ENCODE measurements at places on chromosomes 13 and 19. TPM values are rescaled to one million over a fixed set of nuclear protein-coding genes. Genes with fewer than 3 reads are reported as not detected.

CGB5 gene
- not detected for total RNA-seq

NMRK2 gene
- total RNA-seq, result 0.69 TPM

DNA sequence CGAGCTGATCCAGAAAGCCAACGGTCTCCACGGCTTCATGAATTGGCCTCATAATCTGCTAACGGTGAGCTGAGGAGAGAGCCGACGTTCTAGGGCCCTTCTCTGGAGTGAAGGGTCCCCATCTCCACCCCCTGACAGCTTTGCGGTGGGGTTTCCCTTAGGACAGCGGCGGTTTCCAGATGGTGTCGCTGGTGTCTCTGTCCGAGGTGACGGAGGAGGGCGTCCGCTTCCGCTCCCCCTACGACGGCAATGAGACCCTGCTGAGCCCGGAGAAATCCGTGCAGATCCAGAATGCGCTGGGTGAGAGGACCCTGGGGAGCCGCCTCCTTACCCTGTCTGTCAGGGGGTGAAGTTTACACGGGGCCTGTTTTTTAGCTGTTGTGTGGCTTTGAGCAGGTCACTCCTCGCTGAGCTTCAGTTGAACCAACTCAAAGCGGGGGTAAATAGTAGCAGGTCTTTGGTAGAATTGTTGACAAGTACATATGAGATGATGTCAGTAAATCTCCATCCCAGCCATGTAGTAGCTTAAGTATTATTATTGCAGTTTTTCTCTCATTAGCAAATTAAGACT, 801 bp downstream of the QTRT1 start:
- H3K27me3 ChIP-seq, result no peaks in the 10 kb centered on the region
- H3K36me3 ChIP-seq, result no peaks in the 10 kb centered on the region
- H3K27ac ChIP-seq, result no peak overlapping the region
- H3K4me3 ChIP-seq, result peak overlapping the region; percentile 80

DNA sequence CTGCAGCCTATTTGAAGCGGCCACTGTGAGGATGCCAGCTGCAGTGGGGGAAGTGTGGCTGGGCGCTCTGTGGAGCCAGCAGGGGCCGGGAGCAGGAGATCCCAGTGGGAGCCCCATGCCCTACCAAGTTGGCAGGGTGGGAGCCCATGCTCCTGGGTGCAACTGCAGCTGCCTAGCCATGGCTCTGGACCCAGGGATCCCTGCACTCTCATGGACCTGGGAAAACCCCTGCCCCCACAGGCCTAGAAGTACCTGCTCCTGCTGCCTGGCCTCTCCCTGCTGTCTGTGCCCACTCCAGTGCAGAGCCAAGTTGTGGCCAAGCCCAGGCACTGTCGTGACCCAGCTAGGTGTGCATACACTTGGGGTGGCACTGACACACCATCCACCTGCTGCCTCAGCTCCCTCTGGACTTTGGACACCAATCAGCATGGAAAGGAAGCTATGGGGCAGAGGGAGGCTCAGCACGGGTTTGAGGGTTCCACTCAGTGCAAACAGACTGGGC, 20.9 kb downstream of the LIG4 start:
- no peaks in the 10 kb centered on the region for H3K4me1 ChIP-seq
- no peak overlapping the region for H3K27ac ChIP-seq
- no peak for DNase-seq
- no peaks in the 10 kb centered on the region for H3K27me3 ChIP-seq

FUT2 gene
- total RNA-seq, result 5.8 TPM

DNA sequence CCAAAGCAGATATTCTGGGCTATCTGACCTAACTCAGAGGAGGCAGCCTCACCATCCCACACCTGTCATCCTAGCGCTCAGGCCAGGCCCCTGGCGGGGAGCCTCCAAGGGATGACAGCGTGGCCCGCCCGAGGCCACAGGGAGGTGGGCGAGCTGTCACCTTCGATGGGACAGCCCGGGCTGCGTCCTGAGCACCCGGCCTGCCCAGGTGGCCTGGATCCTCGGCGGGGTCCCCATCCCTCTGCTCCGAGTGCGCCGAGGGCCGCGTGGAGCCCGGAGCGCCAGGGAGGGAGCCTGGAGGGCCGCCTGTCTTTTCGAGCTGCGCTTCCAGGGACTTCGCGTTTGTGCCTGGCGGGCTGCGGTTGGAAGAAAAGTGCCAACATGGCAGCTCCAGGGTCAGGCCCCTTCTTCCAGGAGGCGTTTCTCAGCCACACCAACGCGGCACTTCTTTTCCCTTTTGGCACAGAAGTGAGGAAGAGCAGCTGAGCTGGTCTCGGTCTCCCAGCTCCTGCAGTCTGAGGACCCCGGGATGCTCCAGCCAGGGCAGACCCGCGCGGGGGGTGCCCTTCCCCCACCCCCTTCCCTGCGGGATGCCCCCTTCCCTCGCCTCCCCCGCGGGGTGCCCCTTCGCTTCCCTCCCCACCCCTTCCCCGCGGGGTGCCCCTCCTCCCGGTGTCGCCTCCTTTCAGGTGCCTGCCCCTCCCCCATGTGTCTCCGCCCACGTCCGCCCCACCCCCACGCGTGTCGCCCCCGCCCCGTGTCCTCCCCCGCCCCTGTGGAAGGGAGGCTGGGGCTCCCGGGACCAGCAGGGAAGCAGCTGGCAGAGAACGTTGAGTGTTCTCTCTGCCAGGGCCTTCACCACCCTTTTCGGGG, 42.3 kb downstream of the GJA3 start:
- peak overlapping the region; percentile 72 for H3K4me3 ChIP-seq
- H3K36me3 ChIP-seq, result no peaks in the 10 kb centered on the region
- H3K27me3 ChIP-seq, result no peaks in the 10 kb centered on the region
- no peaks in the 10 kb centered on the region for H3K4me1 ChIP-seq
- peak overlapping the region; percentile 87 for H3K27ac ChIP-seq

DNA sequence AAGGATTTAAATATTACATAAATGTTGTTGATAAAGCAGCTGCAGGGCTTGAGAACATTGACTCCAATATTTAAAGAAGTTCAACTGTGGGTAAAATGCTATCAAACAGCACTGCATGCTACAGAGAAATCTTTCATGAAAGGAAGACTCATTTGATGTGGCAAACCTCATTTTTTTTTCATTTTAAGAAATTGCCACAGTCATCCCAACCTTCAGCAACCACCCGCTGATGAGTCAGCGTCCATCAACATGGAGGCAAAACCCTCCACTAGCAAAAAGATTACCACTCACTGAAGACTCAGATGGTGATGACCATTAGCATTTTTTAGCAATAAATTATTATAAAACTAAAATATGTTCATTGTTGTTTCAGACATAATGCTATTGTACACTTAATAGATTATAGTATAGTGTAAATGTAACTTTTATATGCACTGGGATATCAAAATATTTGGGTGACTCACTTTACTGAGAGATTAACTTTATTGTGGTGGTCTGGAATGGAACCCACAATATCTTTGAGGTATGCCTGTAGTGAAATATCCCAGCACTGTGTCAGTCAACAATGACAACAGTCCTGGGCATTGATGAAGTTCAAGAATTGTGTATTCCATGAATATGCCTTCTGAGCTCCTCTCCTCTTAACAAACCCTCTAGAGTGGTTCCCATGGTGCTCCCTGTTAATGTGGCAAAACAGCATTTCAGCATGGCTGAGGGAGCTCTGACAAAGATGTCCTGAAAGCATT, 52.4 kb upstream of the SOX21 start:
- no peak overlapping the region for H3K4me3 ChIP-seq
- no peak overlapping the region for H3K27ac ChIP-seq
- no peak for DNase-seq
- H3K36me3 ChIP-seq, result no peaks in the 10 kb centered on the region

- no peaks in the 10 kb centered on the region for H3K4me1 ChIP-seq
- no peak overlapping the region for H3K27ac ChIP-seq
- H3K27me3 ChIP-seq, result no peaks in the 10 kb centered on the region
Measured at GRCh38 chr13:34207334-34207733, 389.4 kb downstream of the RFC3 start.

DNA sequence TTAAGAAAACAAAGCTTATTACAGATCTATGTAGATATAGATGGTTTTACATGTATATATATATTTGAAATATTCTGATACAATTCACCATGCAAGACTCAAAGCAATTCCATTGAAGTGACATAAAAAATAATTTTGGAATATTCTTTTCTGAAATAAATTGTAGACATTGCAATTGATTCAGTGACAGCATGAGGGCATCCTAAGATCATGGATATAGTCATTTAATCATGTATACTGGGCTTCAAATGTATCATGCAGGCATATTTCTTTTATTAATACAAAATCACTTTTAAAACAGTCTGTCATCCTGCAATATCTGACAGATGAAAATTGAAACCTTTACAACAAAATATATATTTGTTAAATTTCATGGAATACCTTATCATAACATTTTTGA, 286.7 kb upstream of the SLITRK6 start:
- no peaks in the 10 kb centered on the region for H3K4me1 ChIP-seq
- H3K36me3 ChIP-seq, result no peaks in the 10 kb centered on the region
- H3K4me3 ChIP-seq, result no peak overlapping the region
- H3K27ac ChIP-seq, result no peak overlapping the region
- no peak for DNase-seq
- no peaks in the 10 kb centered on the region for H3K27me3 ChIP-seq

DNA sequence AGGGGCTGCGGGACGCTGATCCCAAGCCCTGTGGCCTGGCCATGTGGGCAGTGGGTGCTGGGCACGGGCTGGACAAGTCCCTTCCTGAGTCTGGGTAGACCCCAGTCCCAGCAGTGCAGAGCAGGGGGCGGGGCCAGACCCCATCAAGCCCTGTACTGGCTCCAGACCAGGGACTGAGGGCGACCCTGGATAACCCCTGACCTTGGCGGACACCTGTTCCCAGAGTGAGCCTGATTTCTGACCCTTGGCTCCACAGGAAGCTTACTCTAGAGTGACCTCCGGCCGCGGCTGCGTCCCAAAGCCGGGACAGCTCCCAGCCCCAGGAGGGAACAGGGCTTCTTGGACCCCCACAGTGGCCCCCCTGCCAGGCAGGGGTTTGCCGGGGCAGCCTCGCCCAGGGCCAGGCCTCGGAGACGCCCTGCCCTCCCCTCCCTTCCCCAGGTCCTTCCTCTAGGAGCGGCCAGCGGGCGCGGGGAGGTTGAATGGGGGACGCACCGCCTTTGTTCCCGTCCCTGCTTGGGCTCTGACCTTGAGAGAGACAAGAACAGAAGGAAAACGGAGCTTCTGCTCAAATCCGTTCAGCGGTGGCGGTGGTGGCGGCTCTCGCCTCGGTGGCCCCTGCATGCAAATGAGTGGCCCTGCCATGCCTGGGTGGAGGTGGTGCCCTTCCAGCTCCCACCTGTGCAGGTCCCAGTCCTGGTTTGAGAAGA, 2.3 kb upstream of the EFNA2 start:
- no peaks in the 10 kb centered on the region for H3K36me3 ChIP-seq
- no peak overlapping the region for H3K4me3 ChIP-seq
- H3K27me3 ChIP-seq, result no peaks in the 10 kb centered on the region
- no peak overlapping the region for H3K27ac ChIP-seq
- no peaks in the 10 kb centered on the region for H3K4me1 ChIP-seq

DNA sequence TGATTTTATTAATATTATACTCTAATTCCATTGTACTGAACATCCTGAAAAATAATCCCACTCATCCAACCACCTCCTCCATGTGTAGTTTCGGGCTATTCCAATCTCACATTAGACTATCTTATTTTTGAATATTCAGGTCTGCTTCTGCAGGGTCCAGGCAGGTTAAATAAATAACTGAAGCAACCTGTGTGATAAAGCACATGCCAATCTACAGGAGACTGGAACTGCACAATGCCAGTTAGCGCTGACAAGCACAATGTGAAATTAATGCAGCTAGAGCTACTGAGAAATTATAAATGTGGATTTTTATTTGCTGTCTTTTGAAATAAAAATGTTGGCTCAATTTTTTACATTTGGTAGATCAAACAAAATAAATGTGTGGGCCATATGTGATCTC, 540.1 kb upstream of the ATXN8OS start:
- H3K36me3 ChIP-seq, result no peaks in the 10 kb centered on the region
- H3K4me1 ChIP-seq, result peaks cover 4% of the 10 kb centered on the region
- no peak overlapping the region for H3K27ac ChIP-seq
- no peaks in the 10 kb centered on the region for H3K27me3 ChIP-seq

C13orf42 gene
- total RNA-seq, result not detected

DNA sequence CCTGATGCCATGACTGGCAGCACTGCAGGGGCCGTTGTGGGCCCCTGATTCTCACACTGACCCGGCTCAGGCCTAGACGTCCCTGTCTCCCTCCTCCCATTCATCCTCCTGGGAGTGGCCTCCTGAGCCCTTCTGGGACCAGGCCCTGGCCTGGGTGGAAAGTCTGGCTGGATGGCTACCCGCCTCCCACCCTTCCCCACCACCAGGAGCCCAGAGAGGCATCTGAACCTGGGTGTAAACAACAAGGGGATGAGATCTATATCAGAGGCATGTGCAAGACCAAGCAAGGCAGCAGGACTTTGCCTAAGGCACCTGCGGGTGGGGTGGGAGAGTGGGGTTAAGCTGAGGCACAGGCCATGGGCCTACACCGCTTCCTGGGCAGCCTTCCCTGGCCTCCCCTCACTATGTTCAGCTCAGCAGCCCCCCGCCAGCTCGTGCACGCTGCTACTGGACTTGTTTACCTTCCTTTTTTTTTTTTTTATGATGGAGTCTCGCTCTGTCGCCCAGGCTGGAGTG, 22.0 kb upstream of the ASPDH start:
- no peaks in the 10 kb centered on the region for H3K27me3 ChIP-seq
- H3K4me3 ChIP-seq, result no peak overlapping the region
- H3K36me3 ChIP-seq, result no peaks in the 10 kb centered on the region
- peak; percentile 43 for DNase-seq
- no peaks in the 10 kb centered on the region for H3K4me1 ChIP-seq
- H3K27ac ChIP-seq, result no peak overlapping the region

GRCh38 chr13:44198826-44199225, 174.8 kb upstream of the SERP2 start:
- H3K4me3 ChIP-seq, result no peak overlapping the region
- no peak overlapping the region for H3K27ac ChIP-seq
- no peak for DNase-seq
- H3K36me3 ChIP-seq, result no peaks in the 10 kb centered on the region
- no peaks in the 10 kb centered on the region for H3K4me1 ChIP-seq

DNA sequence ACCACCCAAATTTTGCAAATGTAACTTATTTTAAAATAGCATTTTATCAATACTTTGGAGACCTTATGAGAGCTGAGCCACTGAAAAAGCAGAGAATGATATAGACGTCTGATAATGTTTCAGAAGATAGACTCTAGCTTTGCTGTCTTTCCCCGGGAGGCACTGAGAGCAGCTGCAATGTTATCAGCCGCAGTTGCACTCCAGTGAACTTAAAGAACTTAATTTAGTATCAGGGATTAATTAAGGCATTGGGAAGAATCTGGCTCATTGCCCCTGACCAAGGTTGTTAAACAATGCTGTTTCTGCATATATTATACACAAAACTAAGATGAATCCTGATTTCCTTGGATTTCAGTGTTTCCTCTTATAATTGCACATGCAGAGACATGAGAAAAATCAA, 75.7 kb upstream of the SGCG start:
- no peak overlapping the region for H3K4me3 ChIP-seq
- H3K27me3 ChIP-seq, result no peaks in the 10 kb centered on the region
- H3K4me1 ChIP-seq, result no peaks in the 10 kb centered on the region
- H3K27ac ChIP-seq, result no peak overlapping the region

IFNL1 gene
- total RNA-seq, result not detected

GRCh38 chr19:29401712-29402421, 123.9 kb upstream of the VSTM2B start:
- H3K36me3 ChIP-seq, result no peaks in the 10 kb centered on the region
- DNase-seq, result no peak
- H3K4me1 ChIP-seq, result no peaks in the 10 kb centered on the region
- no peak overlapping the region for H3K27ac ChIP-seq
- no peaks in the 10 kb centered on the region for H3K27me3 ChIP-seq
- no peak overlapping the region for H3K4me3 ChIP-seq

- no peak for DNase-seq
- H3K36me3 ChIP-seq, result peaks cover 30% of the 10 kb centered on the region
- peaks cover 46% of the 10 kb centered on the region for H3K4me1 ChIP-seq
- H3K27me3 ChIP-seq, result no peaks in the 10 kb centered on the region
- H3K27ac ChIP-seq, result peak overlapping the region; percentile 84
Measured at GRCh38 chr19:3058821-3059314, 3.4 kb downstream of the TLE5 start.
